Activated CD4-positive, alpha-beta T cell treated with anti-CD3 and anti-CD28 coated beads, Interleukin-2, amount 50 U/mL, for 4 hours (primary cell): ENCODE measurements at places on chromosomes 4 and X.

DNA sequence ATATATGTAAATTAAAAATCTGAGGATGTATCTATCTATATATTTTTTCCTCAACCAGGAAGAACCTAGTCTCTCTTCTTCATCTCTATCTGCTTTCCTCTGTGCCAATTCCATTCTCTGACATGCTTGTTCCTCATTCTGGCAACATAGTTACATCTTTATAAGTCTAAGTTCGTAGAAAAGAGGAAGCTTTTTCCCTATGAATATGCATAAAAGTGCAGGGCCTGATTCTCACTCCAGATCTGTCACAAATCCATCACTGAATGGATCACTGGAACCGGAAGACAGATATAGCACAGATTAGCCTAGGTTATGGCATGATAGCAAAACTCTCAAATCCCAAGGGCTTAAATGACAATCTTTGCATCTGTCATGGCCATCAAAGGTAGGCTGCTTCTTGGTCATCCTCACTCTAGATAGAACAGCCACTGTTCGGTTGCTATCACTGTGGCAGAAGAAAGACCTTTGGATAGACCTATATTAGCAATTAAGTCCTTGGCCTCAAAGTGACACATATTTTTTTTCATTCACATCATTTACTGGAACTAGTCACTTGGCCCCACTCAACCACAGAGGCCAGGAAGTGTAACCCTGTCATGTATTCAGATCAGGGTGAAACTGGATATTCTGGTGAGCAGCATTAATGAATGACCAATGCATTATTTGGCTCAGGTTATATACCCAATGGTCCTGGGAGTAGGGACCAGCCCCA lies 22.2 kb downstream of the DTHD1 start:
- DNase-seq = no peak

- no peak for DNase-seq
Observed at GRCh38 chr4:82562564-82562854, 721 bp upstream of the TMEM150C start.

DNA sequence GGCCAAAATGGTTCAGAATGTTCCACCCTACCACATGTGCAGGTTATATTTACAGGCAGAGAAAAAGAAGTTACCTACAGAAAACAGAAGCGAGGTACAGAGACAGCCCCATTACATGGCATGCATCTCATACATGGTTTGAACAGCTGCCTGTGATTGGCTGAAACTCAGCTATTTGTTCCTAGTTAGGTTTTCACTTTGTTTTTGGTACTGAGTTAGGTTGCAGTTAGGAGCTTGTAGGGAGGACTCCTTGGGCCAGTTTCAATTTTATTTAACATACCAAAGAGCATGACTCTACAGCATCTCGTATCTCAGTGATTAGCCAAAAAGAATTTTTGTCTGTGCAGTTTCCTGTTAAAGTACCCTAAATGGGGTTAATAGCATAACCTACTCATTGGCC lies 392.0 kb downstream of the MAPK10 start:
- no peak for DNase-seq

GRCh38 chrX:120736989-120737388 lies 107.1 kb upstream of the C1GALT1C1 start:
- no peak for DNase-seq

- DNase-seq = no peak
Observed at GRCh38 chr4:88879991-88880390, 177.0 kb downstream of the FAM13A start.

GRCh38 chrX:22397566-22397965 lies 124.9 kb downstream of the CBLL2 start:
- DNase-seq = no peak

GRCh38 chr4:6768539-6768905 lies 14.0 kb upstream of the KIAA0232 start:
- DNase-seq = no peak

DNA sequence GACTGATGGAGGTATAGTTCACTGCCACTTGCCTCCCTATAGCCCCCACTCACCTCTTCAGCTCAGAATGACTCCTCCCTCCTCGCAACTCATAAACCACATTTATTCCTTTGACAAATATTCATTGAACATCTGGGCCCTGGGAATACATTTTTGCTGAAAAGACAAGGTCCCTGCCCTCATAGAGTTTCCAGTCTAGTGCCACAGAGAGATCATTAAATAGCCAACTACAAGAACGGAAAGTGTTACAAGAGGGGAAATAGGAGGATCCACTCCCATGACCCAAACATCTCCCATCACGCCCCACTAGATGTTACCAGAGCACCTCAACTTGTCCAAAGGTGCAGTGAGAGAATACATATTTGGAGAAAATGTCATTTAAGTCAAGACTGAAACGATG lies 3.2 kb upstream of the KLF3 start:
- no peak for DNase-seq

DNA sequence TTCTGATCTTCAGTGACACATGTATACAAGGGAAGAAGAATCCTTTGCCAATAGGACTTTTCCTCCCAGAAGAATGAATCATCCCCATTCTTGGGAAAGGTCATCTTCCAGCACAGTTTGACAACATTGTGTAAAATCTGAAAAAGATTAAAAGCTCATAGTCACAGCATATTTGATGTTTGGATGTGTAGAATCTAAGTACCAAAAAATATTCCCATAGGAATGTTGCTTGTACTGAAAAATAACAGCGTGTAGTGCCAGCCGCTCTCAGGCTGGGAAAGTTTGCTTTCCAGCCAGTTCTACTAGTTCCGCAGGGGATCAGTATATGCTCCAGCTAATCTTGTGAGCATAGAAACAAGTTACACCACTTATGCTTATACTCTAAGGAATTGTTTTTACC lies 74.7 kb upstream of the IL13RA1 start:
- DNase-seq = no peak

GRCh38 chr4:36026348-36026880 lies 217.9 kb downstream of the ARAP2 start:
- no peak for DNase-seq

GRCh38 chr4:177232473-177232872 lies 77.2 kb upstream of the NEIL3 start:
- DNase-seq = no peak

- DNase-seq = no peak
Observed at GRCh38 chr4:142331132-142331531, 515.0 kb downstream of the INPP4B start.

- no peak for DNase-seq
Observed at GRCh38 chr4:124409044-124409443, 303.5 kb downstream of the ANKRD50 start.

DNA sequence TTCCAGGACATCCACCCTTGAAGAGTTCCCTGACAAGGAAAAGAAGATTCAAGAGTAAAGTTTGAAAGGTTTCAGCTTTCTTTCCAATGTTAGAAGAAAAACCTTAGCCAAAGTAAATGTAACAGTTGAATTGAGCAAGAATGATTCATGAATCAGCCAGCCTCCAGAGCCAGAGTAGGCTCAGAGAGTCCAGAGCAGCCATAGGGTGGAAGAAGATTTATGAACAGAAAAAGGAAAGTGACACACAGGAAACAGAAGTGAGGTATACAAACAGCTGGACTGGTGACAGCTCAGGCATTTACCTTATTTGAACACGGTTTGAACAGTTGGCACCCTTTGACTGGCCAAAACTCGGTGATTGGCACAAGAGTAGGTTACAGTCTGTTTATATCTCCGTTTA lies 63.2 kb downstream of the QDPR start:
- no peak for DNase-seq

DNA sequence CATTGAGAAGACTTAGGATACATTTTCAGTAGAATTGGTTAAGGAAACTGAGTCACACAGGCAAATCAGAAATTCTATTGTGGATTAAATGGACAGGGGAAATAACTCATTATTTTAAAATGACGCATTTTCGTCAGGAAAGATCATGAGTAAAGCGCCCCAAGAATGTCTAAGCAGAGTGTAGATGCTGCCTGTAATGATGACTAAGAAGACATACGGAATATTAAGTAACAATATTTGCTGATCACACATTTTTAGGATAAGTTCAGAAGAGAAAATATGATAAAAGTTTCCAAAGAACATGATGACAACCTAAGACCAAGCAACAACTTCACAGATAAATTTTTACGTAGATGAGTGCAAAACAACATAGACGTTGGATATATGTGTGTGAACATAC lies 596.3 kb upstream of the TENM3 start:
- no peak for DNase-seq

DNA sequence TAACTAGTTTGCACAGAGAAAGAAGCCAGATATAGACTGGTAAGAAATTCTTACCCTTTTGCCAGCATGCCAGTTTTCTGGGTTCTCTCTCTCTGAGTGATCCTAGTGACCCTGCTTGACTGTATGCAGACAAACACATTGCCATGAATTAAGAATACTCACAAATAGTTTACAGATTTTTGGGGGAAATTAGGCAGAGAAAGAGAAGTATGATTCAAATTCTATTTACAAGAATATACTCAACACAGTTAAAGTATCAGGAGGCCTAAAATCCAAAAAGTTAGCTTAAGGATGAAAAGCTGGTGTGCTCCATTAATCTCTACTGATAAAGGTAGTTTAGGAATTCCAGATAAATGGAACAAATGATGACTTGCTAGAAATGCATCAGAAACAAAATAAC lies 18.4 kb downstream of the MOB1B start:
- DNase-seq = no peak

DNA sequence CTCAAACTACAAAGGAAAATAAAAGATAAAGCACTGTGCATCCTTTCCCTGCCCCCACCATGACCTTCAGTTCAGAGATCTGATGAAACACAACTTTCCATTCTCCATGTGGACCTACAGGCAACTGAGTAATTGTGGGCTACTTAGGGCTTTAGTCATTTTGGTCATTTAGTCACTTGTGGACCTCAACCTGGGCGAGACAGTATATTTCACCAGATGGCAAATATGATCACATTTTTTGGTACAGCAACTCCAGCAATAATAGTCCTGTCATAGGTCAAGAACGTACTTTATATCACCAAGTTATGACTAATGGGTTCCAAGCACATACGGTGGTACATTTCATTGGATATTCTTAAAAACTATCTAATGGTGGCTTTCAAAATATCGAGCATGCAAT lies 141.2 kb downstream of the PDGFC start:
- DNase-seq = no peak

- DNase-seq = no peak
Observed at GRCh38 chr4:21992330-21992729, 43.8 kb upstream of the KCNIP4 start.

- DNase-seq = no peak
Observed at GRCh38 chr4:45079616-45080015, 353.3 kb upstream of the GNPDA2 start.

- no peak for DNase-seq
Observed at GRCh38 chr4:36386691-36387090, 105.3 kb downstream of the DTHD1 start.

DNA sequence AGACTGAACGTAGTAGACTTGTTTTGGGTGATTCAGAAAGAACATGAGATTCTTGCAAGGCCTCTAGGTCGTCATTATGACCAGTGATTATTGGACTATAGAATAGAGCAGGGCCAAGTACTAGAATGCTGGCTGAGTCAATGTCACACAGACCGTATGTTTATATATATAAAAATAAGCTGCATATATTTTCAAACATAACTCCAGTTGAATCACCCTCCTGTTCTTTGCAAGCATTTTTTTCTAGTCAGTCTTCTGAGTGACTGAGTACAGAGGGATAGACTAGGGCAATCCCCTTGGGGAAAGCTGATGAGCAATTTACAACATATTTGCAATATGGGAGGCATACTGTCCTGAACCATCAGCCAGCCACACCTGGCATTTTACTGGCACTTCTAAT lies 48.4 kb upstream of the PRPS1 start:
- no peak for DNase-seq

GRCh38 chrX:3712051-3712869 lies 1.2 kb downstream of the PRKX start:
- DNase-seq = no peak
